Right forelimb (tissue), 1 donor: ENCODE measurements at places on chromosomes 12 and 14.

- DNase-seq, result no peak
These were observed 88.8 kb downstream of the ATXN7L3B start for GRCh38 chr12:74626397-74626796.

DNA sequence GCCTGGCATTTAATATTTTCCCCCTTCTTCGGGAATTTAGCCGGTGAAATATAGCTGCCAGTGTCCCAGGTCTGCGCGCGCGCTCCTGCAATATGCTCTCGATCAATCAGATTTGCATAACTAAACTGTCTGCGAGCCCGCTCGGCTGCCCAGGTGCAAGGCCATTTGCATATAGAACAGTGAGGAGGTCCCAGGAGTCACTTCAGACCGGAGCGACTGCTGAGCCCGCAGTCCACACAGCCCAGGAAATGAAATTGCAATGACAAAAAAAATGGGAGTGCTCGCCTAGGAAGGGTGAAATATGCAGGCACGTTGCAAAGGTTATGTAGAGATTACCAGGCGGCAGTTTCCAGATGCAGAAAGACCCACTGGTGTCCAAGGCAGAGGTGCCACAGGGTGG is 228.5 kb downstream of the VRK1 start:
- no peak for DNase-seq

DNA sequence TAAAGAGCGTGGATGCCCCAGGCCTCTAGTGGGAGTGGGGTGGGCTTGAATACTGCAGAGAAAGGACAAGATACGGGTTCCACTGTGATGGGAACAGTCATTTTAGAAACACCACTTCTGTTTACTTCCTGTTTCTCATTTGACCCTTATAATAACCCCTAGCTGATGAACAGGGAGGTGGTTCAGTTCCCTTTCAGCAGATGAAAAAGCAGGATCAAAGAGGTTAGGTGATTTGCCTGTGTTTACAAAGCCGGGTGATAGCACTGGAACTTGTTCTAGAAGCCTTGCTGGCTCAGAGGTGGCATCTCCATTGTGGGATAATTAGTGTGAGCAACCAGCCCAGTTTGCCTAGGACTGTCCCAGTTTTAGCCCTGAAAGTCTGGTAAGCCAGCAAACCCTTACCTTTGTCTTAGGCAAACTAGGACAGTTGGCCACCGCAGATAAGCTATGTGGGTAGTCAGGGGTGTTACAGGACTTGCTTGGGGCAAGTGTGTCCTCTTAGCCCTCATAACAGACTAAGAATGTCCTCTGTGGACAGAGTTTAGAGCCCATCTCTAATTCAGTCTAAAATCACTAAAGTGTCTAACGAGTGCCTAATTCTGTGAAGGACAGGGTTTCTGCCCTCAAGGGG is 7.5 kb upstream of the LRP1-AS start:
- no peak for DNase-seq

GRCh38 chr12:71664411-71665089 is 449 bp downstream of the THAP2 start:
- no peak for DNase-seq

DNA sequence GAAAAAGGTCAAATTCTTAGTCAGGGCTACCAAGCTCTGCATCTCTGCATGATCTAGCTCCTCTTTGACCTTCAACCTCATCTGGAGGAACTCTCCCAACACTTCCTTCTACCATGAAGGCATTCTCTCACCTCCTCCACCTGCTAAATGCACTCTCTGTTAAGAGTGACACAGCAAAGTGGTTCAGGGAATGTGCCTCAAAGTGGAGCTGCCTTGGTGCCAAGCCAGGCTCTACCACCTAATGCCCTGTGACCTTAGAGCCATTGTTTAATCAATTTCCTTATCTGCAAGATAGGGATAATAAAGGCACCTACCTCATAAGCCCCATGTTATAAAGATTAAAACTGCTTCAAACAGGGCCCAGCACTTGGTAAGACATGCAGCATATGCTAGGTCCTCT is 236.7 kb downstream of the ANO2 start:
- no peak for DNase-seq

DNA sequence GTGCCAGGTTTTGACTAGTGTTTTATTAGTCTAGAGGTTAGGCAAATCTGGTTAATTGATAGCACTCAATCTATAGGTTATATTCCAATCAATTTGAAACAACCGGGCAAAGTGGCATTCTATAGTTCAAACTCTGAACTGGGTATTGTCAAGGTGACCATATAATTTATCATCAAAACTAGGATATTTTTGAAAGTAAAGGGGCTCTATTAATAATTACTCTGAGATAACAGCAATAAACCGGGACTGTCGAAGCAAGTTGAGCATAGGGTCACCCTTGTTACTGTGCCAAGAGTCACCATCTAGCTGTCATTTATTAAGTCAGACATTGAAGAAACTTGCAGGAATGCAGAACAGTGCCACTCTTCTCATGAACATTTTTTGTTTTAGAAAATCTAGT is 321.2 kb downstream of the RAD51B start:
- DNase-seq, result no peak

DNA sequence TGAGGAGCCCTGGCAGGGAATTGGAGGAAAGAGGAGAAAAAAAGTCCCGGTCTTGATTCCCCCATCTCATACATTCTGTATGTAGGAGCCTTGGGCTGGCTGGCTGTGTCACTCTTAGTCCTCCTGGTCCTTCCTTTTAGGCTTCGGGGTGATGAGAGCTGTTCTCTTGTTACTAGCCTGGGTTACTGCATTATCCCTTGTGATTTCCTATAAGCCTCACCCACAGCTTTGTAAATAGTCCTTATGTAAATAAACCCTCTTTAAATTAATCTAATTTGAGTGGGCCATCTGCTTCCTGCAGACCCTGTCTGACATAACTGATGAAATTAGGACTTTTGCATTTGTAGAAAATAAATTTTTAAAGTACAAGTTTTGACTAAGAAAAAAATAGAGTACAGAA is 19.2 kb downstream of the DNM1L start:
- DNase-seq, result no peak

- DNase-seq, result no peak
These were observed 16.0 kb downstream of the LRRK2 start for GRCh38 chr12:40240779-40241178.

DNA sequence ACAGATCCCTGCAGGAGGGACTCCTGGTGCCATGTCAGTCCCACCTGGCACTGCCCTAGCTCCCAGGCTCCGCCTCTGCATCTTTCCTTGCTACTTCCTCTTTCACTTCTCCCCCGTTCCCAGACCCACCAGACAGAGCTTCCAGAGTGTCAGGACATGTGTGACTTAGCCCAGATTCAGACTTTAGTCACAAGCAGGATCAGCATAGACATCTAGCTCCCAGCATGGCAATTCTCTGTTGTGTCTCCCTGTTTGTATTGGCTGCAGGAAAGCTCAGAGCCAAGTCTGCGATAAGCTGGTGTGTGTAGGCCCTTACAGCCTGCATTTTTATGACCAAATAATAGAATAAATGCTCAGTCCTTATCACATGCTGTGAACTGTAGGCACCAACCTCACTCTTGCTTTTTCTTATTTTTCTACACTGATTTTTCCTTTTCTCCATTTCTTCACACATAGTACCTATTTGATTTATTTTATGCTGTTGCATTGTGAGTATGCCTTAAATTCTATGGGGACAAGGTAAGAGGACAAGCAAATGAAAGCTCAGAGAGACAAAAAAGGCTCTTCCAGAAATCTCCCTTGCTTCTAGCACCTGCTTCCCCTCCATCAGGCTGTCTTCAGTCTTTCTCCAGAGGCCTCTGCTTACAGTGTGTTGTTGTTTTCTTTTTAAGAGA is 5.9 kb downstream of the DHRS2 start:
- DNase-seq, result no peak

DNA sequence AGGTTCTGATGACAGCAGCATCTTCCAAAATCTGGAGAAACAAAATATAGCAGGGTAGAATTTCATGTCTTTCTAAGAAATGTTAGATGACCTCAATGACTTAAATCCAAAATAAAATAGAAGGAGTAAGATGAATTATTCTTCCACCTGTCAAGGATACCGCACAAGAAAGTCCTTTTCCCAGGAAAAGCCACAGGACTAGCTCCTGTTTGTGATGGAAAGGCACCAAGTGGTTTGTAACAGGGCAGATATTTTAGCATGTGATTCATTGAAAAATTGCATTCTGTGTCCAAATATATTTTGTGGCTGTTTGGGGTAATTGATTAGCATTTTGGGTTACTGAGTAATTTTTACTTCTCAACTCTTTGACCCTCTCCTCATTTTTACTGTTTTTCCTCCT is 2.7 kb downstream of the CD163L1 start:
- no peak for DNase-seq

GRCh38 chr14:59107819-59108218 is 80.6 kb upstream of the DAAM1 start:
- DNase-seq, result no peak

GRCh38 chr12:4135919-4136605 is 137.5 kb upstream of the CCND2 start:
- peak; percentile 76 for DNase-seq

DNA sequence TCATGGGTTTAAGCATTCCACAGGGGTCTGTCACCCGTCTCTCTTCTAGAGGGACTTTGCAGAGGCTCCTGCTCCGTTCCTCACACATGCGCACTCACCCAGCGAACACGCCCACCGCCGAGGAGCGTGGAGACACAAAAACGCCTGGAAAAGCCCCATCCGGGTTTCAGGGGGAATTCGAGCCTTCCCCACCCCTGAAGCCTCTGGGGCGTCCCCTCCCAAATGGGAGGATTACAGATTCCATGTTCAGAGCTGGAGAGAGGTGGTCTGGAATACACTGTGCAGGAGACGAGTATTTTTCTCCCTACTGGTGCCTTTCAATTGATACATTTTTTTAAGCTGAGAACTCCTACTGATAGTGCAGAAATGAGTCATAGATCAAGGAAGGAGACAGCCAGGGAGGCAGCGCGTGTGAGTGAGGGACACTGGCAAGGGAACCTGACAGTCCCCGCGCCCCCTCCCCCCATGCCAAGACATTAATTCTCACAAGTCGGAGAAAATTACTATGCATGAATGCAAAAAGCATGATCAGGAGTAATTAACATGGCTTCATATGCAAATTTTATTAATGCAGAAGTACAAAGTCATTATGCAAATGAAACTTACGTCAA is 36.9 kb downstream of the BCL11B start:
- DNase-seq, result peak; percentile 56

- DNase-seq, result no peak
These were observed 151.3 kb upstream of the PRKD1 start for GRCh38 chr14:30078811-30079402.

GRCh38 chr14:104898870-104899510 is 25.7 kb upstream of the PLD4 start:
- peak; percentile 75 for DNase-seq

- DNase-seq, result no peak
These were observed 74.5 kb upstream of the DNM1L start for GRCh38 chr12:32604565-32604964.

DNA sequence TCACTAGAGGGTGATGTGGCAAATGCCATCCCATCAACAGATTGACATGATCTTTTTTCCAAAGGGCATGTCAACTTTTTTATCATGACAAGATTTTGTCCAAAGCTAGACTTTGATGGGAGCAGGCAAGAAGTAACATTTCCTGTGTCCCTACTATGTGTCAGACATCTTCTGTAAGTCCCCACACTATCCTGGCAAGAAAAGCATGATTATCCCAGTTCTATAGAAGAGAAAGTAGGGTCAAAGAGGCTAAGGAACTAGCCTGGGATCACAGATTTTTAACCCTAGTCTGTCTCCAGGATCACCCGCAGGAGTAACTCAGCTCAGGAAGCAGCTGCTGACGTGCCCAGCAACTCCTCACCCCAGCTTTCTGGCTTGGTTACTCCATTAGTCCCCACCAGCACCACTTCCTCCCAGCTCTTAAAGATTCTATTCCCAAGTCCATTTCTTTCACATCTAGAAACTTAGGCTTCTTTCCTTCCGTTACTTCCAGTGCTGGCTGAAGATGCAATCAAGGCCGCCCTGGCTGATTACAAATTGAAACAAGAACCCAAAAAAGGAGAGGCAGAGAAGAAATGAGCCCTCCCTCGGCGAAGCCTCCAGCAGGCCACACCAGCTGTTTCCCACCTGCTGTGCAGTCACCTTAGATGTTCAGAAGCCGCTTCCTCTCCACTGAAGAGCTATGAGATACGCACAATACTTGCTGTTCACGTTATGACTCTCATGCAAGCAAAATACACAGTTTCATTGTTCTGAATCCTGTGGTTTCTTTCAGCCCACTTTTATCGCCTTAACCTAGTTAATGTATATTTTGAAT is 6.2 kb downstream of the ISCU start:
- no peak for DNase-seq

DNA sequence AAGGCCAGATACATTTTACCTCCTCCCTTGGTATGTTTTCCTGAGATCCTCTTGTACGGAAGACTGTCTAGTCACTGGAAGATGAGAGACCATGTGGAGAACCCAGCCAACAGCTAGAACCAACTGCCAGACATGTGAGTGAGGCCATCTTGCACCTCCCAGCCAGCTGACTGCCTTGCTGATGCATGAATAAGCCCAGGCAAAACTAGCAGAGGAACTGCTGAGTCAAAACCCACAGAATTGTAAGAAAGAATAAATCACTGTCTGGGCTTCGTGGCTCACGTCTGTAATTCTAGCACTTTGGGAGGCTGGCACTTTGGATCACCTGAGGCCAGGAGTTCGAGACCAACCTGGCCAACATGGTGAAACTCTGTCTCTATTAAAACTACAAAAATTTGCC is 160.0 kb downstream of the TPH2 start:
- no peak for DNase-seq

DNA sequence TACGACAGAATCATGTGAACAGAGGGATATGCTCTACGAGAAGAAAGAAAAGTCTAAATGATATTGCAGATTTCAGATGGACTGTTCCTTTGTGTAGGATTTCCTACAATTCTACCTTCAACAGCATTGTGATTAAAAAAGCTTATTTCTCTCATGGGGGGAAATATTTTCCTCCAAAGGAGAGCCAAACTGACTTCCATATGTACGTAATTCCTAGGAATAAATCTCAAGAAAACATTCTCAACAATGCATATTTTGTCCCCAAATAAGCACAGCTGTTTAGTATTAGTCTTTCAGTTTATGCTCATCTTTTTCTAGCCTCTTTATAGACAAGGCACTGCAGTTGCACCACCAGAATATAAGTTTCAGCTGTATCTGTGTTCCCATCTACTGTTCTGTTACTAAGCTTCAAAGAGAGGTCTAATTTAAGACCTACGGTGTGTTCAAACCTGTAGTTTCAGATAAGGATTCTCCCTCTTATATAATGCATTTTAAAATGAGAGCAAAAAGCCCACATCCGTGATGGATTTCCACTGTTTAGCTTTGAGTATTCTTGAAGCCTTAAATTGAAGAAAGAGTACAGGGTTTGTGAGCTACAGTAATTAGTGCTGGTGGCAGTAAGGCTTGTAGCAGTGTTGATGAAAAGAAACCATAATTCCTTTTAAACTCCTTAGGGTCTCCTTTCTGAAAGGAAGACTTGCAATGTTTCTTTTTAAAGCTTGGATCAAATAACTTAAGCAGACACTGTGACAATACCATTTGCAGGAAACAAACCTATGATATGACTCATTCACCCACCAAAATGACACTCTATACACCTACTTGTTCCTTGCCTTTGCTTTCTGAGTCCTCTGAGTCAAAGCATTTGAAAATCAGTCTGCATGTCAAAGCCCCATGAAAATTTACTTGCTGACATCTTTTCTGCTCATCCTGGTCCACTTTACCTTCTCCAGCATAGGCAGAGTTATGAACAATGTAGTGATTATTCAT is 754.1 kb downstream of the NOVA1 start:
- no peak for DNase-seq
